NCI-H2081 treated with DMSO at 0.1 percent for 48 hours (cell line): ENCODE measurements at places on chromosomes 7 and 10.

- no peak for DNase-seq
These were observed 42.9 kb downstream of the BMPR1A start for GRCh38 chr10:86799188-86799845.

DNA sequence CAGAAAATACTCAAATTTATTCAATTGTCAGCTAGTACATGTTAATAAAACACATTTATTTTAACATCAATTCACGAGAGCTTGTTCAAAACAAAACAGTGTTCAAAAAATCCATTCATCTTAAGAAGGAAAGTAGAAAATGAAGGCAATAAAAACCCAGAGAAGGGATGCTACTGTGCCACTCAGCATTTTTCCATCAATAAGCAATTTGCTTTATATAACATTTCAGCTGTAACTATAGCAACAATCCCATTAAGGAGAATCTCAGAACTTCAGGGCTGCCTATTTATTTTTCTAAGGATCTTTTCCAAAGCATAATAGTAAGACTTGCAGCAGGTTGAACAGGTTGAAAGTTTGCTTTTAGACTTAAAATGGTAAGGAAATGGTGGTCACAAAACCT is 190.5 kb downstream of the PCLO start:
- no peak for DNase-seq

GRCh38 chr7:81624650-81625631 is 144.9 kb downstream of the HGF start:
- DNase-seq, result no peak

DNA sequence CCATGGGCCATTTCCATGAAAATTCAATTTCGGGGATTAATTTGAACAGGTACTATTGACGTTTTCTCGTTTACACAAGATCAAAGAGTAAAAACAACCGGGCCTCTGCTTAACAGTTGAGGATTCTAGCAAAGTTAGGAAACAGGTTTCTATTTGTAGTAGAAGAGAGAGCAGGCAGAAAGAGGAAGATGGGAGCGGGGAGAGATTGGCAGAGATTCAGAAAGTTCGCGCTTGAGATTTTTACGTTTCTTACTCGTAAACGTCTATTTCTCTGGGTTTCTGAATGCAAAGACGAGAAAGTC is 571 bp upstream of the VWC2 start:
- DNase-seq, result no peak

GRCh38 chr7:139075871-139076686 is 33.4 kb downstream of the ZC3HAV1 start:
- no peak for DNase-seq

GRCh38 chr10:47258921-47259320 is 41.1 kb upstream of the GDF10 start:
- no peak for DNase-seq

- DNase-seq, result no peak
These were observed 78.2 kb downstream of the FAM53B start for GRCh38 chr10:124665980-124666379.

GRCh38 chr10:4541292-4541691 is 284.7 kb upstream of the AKR1E2 start:
- no peak for DNase-seq

GRCh38 chr10:12212454-12212853 is 16.5 kb downstream of the CDC123 start:
- DNase-seq, result no peak

DNA sequence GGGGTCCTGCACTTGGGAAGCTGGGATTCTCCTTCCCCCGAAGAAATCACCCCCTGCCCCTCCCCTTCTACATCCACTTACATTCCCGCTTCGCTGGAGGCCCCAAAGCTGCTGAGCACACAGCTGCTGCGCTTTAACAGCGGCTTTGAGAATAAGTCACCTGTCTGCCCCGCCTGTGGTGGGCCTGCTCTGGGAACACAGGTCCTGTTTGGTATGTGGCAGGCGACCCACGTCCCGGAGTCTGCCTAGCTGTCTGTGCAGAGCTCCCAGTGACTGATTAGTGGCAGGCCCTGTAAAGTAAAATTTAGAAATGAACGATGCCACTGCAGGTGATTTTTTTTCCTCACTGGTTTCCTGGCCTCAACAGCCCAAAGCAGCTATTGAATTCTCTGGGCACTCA is 47.0 kb downstream of the CDH23 start:
- DNase-seq, result no peak

GRCh38 chr10:97534746-97535367 is 36.1 kb downstream of the UBTD1 start:
- no peak for DNase-seq

DNA sequence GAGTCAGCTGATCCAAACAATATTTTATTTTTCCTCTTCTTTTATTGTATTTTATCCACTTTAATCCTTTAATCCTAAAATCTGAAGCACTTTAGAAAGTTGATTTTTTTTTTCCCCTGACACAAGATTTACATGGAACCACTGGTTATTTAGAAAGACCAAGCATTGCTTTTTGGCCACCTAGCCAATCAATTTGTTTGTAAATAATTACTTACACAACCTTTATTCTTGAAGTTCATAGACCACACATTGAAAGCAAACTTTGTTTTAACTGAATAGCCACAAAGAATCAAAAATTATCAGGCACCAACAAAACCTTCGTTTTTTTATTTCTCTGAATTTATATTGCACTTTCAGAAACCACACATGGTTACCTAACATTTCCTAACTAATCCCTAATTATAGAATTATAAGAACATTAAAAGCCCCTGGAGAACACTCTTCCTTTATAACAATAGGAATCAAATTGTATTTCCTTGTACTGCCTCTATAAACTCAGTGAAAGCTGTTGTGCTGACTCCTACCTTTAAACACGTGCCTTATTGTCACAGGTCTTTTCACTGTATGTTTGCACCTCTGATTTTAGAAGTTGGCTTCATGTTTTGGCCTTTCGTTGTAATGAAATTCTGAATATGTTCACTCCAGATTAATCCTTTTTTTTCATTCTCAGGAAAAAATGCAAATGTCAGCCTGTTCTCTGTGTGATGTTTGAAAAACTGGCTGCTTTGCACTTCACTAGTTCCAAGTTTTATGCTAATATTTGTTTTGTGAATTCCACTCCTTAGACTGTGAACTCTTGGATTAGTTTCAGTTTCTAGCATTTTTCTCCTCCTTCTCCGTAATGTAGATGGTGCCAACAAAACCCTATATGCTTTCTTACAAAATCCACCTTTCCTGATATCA is 1511.9 kb downstream of the REEP3 start:
- DNase-seq, result no peak

DNA sequence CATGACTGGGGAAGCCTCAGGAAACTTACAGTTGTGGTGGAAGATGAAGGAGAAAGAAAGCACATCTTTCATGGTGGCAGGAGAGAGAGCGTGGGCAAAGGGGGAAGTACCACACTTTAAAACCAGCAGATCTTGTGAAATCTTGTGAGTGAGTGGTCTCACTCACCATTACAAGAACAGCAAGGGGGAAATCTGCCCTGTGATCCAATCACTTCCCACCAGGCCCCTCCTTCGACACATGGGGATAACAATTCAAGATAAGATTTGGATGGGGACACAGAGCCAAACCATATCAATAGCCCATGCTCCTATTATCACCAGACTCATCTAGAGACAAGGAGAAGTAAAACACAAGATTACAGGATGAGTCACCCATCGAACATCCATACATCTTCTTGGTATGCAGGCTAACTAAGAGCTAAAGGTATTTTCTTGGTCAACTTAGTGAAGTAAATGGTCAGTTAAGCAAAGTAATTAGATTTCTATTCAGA is 55.3 kb upstream of the YAE1 start:
- no peak for DNase-seq

- no peak for DNase-seq
These were observed 6.3 kb downstream of the ALDH18A1 start for GRCh38 chr10:95650232-95650631.

- DNase-seq, result no peak
These were observed 7.0 kb upstream of the CAMK2G start for GRCh38 chr10:73881221-73881919.

DNA sequence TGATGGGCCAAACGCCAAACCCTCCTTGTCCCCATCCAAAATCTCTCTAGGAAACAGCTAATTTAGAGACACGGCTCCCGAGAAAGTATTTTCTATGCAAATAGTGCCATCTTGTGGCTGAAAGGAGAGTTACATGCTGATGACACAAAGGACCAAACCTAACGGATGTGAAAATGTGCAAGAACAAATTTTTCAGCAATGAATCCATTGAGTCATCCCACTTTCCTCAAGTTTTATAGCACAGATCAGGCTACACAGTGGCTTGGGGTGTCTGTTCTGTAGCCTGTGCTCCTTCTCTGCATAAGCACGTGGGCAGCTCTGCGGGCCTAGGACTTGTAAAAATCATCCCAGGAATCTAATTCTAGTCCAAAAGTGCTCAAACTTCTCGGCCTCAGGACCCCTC is 154.8 kb upstream of the PRR15 start:
- peak; percentile 67 for DNase-seq

GRCh38 chr7:15972862-15973275 is 286.4 kb upstream of the MEOX2 start:
- no peak for DNase-seq
